Activated CD4-positive, CD25-positive, alpha-beta regulatory T cell (primary cell): ENCODE measurements at places on chromosomes 13 and 19.

DNA sequence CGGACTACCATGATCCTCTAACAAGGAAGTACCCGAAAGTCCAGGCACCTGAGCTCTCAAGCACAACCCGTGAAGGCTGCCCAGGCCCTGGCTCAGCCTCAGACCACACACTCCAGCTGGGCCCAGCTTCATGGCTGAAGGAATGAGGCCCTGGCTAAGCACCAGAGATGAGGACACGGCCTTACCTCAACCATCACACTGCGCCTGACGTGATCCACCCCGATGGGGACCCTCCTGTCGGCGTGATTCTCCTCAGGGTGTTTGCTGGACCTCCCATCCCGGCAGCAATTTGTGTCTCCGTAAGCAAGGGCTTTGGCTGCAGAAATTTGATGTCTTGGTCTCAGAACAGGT lies 56.5 kb downstream of the F2RL3 start:
- DNase-seq, result no peak

GRCh38 chr13:51590231-51590970 lies 6.1 kb downstream of the WDFY2 start:
- no peak for DNase-seq

DNA sequence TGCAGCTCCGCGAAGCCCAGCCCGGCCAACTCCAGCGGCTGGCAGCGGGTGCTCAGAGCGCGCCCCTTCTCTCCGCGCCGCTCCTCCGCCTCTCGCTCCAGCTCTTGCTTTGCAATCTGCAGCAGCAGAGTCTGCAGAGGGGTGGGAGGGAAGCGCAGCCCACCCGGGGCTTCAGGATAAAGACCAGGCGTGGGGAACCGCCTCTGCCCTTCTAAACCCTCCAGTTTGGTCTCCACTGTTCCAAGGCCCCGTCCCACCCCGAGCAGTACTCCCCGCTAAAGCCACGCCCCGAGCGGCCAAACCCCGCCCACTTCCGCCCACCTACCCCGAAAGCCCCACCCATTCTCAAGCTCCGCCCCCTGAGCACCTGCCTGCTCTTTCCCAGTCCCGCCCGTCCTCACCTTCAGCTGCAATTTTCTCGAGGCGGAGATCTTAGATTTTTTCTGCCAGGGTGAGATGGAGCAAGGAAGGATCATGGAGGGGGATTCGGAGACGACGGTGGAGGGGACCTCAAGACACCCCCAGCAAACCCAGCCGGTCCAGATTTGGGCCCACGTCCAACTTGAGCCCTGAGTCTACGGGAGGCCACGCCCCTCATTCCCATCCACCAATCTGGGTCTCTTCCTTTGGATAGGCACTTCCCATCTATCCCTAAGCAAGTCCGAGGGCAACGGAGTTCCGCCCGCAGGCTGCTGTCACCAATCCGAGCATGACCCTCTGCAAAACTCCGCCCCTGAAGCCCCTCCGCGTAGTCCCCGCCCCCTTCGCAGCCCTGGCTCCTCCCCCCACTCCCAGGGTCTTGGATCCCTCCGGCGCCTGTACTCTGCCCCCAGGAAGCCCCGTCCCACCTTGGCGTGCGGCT lies 1.1 kb downstream of the TNNI3 start:
- DNase-seq, result no peak

DNA sequence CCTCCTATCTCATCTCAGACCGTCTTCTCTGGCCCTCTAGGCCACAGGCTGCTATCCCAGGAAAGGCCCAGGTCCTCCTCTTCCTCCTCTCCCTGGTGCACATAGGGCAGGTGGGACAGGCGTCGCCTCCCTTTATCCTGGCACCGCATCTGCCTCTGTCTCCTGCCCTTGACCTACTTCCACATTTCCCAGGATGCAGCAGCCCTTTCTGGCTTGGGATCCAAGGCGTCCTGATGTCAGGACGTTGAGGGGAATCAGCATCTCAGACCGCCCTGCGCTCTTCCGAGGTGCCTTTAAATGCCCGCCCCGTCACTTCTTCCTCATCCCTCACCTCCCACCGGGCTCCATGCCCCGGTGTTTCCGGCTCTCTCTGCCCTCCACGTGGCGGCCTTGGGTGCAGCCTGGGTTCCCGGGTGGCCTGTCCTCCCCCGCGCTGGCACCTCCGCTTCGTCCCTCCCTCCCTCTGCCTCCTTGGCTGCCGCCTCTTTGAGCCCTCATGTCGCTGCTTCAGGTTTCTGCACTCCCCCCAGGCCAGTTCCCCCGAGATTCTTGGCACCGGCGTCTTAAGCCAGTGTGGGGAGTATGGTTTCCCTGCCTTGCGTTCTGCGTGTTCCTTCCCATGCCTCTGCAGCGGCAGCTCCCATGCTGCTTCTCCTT lies 66.3 kb downstream of the KDM4B start:
- DNase-seq, result no peak

DNA sequence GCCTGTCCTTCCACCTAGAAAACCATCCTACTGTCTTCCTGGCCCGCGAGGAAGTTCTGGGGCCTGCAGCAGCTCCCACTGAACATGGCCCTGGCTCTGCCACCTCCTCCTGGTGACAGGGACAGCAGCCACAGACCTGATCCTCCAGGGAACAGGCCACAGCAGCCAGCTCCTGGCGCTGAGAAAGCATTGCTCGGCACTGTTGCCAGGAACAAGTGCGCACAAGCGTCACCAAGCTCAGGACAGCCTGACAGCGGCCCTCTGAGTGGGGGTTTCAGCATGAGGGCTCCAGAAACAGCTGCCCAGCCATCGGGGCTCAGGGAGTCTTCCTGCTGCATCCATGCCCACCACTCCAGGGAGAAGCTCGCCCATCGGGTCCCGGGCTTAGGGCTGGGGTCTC lies 21.9 kb downstream of the AP3D1 start:
- DNase-seq, result no peak

DNA sequence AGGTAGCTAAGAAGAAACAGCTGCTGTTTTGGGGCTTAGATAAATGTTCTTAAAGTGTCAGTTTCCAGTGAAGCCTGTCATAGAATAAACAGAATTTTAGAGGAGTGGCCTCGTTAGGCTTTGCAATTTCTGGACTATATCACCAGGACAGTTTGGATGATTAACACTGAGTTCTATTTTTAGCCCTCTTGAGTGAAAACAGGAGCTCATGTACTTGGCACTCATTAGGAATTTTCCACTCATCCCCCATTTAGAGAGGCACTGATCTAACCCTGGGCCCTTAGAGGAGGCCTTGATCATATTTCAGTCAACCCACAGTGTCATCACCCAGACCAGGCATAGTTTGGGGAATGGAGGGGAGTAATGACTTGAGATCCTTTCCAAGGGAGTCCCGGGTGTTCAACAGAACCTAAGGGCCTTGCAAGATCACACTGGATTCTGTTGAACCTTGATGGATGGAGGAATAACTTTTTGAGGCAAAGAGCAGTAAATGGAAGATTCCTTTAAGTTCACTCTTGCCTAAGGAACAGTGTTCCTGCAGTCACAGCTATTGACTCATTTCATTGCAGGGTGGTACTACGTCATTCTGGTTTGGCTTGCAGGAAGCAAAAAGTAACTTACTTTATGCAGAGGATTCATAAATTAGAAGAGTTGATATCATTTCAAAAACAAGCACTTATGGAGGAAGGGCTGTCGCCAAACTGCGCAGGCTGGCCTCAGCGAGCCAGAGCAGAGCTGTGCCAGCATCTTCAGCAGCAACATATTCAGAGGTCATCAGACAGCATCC lies 160.2 kb downstream of the SLC7A1 start:
- no peak for DNase-seq

GRCh38 chr13:110455941-110456340 lies 105.6 kb downstream of the RAB20 start:
- DNase-seq, result no peak

- DNase-seq, result no peak
Observed at GRCh38 chr19:49368711-49369358, 5.2 kb downstream of the DKKL1 start.

DNA sequence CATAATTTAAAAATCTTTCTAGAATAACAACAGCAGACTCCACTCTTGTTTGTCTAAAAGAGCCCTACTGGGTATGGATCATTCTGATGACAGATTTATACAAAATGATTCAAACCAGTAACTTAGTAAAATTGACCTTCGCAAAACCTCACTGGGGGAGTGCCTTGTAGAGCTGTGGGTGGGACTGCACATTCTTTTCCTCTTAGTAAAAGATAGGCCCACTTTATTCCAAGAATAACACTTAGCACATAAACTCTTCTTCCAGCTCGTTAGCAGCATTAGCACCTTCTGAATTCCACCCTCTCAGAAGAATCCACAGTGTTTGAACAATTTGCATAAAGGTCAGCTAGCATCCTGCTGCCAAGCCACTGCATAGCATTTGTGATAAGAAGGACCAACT lies 106.8 kb downstream of the STOML3 start:
- no peak for DNase-seq

DNA sequence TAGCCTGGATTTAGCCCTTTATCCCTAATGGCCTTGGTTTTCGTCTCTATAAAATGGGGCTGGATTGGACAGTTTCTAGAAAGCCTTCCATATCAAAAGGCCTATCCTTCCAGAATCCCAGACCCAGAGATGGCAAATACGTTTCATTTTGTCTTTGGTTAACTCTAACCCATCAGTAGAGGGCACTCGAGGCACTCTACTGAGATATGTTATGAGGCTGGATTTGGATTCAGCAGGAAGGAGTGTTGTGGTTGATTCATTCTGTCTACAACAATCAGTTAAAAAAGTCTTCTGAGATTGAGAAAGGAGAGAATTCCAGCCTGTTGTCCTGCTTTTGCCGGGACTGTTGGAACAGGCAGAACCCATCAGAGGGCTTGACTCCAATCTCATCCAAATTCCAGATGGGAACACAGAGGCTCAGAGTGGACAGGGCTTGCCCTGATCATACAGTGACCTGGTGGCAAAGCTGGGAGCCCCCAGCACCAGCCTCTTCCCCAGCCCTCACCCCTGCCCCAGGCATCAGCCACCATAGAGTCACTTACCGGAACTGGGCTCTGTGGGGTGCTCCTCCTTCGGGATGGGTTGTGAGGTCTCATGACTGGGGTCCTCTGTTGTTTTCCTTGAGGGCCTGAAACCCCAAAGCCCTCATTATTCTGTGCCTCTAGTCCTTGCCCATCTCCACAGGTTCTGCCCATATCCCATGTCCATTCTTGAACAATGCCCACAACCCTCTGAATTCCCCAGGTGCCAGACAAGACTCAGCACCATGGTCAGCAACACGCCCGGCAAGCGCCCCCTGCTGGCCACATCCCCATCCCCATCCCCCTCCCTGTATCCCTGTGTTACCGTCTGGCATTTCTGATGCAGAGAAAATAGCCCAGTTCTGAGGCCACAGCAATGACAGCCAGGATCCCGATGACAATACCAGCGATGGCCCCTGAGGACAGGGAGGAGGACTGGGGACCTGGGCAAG lies 12.3 kb upstream of the ZNF180 start:
- no peak for DNase-seq

- no peak for DNase-seq
Observed at GRCh38 chr19:13980340-13980739, 25.8 kb downstream of the RFX1 start.

DNA sequence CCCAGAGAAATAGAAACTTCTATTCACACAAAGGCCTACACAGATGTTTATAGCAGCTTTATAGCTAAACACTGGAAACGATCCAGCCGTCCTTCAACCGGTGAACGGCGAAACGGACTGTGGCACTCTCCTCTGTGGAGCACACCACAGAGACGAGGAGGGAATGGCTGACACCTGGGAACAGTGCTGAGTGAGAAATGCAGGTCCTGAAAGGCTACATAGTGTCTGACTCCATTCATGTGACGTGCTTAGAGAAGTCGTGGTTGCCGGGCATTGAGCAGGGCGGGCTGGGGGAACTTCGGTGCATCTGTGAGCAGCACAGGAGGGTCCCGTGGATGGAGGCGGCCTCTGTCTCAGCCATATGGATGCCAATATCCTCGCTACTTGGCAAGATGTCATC lies 3.1 kb upstream of the GRK1 start:
- no peak for DNase-seq

- DNase-seq, result no peak
Observed at GRCh38 chr19:55014714-55015113, 23.4 kb downstream of the GP6 start.

GRCh38 chr13:57632276-57633140 lies 964 bp downstream of the PCDH17 start:
- DNase-seq, result no peak

GRCh38 chr13:77786695-77787287 lies 89.3 kb downstream of the SLAIN1 start:
- no peak for DNase-seq

- DNase-seq, result no peak
Observed at GRCh38 chr19:18966307-18966706, 25.3 kb upstream of the HOMER3 start.

DNA sequence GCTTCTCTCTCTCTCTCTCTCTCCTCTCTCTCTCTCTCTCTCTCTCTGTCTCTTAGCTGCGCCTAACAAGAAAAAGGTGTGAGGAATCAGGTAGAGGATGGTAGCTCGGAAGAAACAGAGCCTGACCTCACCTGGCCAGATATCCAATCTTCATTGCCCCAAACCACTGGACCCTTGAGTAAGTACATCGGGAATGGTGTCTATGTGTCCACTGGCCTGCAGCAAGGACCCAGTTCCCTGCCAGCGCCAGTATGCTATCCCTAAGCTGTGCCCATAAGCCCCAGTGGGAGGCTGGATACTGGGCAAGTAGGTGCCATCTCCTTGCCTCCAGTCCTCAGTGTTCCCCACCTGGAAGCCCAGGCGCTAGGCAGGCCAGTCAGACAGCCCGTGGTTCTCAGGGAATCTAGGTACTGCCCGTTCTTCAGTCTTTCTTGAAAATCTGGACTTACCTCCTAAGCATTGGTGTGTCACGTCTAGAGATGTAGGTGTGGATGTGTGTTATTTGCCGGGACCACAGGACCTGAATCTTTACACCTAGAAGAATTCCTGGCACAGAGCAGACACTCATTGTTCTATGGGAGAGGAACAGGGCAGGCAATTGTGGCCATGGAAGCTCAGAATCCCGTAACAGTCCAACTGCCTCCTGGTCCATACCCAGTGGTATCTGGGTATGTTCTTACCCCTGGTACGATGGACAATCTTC lies 7.3 kb downstream of the URAD start:
- DNase-seq, result no peak

DNA sequence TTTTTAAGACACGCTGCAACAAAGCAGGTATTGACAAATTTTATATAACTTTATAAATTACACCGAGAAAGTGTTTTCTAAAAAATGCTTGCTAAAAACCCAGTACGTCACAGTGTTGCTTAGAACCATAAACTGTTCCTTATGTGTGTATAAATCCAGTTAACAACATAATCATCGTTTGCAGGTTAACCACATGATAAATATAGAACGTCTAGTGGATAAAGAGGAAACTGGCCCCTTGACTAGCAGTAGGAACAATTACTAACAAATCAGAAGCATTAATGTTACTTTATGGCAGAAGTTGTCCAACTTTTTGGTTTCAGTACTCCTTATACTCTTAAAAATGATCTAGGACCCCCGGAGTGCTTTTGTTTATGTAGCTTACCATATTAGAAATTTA lies 1.2 kb downstream of the BRCA2 start:
- DNase-seq, result no peak

DNA sequence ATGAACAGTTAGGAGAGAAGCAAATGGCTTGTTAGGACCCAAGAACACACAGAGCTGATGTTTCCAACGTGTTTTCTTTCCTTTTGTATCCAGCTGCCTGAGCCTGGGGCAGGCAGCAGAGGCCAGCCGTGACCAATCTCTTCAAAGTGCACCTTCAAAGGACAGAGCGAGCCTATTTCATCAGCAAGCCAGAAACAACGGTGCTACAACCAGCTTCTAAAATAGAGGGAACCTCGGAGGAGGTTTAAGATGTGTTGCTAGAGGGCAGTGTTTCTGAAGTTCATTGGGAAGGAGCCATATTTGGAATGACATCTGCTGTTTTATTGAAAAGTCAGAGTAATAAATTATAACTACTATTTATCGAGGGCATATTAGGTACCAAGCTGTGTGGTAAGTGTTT lies 56.2 kb upstream of the RFC3 start:
- DNase-seq, result no peak
